ENCODE measurements at places on chromosomes 1 and 21.

DNA sequence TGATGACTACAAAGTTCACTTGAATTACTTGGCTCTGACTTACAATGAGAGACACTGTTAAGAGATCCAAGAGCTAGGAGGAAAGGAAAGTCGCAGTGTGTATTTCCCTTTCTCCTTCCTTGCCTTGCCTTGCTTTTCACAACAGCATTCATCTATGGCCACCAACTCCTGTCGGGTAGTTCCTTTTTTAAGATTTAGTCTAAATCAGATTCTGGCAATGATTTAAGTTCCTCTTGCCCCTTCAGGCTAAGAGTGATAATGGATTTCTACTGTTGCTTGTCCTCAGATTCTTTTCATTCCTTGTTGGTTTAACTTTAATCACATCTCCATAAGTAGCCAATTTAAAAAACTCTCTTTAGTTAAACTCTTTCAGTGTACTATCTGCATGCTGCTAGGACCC is 91.9 kb downstream of the GTF2B start:
- DNase-seq: no peak

- peak; percentile 17 for DNase-seq
These were observed 4.8 kb downstream of the OVGP1 start for GRCh38 chr1:111422546-111423391.

DNA sequence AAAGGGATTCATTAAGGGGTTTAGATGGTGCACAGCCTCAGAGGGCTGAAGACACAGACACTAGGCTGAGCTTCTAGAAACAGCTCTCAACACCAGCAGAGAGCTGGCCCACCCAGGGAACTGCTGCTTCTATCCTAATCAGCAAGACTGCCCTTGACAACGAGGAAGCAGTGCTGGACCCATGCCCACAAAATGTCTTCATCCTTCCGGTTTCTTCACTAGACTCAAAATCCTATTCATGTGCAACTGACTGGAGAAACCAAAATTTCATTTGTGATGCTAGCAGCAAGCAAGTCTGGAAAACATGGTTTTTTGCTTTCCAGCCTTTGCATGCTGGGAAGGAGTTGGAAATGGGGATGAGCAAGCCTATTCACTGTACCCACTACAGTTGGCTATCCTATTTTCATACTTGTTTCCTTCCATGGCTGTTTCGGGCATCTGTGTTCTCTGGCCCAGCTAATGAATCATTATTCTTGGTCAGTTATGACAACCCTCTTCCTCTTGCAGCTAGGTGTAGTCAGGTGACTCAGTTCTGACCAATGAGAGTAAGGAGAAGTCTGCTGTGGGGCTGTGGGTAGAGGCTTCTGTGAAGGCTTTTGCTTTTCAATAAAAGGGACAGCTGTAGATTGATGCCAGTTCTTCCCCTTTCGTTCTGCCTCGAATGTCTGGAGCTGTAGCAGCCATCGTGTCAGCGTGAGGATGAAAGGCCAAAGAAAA is 14.6 kb upstream of the TMEM61 start:
- DNase-seq: no peak

DNA sequence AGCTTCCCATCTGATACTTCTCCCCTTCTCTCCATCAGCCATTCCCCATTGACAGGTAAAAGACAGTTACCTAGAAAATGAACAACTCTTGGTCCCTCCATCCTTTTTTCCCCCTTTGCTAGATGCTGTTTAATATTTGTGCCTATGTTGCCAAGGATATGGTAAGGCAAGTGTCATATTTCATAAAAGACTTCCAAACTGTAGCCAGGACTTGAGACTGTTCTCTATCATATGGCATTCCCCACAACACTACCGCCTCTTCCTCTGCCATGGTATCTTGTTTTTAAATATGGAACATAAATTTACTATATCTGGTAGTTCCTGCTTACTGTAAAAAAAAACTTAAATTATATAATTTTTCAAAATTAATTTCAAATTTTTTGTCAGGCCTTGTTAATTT is 97.2 kb downstream of the PHTF1 start:
- no peak for DNase-seq

GRCh38 chr1:65751961-65752360 is 40.7 kb upstream of the PDE4B start:
- DNase-seq: no peak

GRCh38 chr1:67741121-67741520 is 56.1 kb downstream of the GADD45A start:
- no peak for DNase-seq

DNA sequence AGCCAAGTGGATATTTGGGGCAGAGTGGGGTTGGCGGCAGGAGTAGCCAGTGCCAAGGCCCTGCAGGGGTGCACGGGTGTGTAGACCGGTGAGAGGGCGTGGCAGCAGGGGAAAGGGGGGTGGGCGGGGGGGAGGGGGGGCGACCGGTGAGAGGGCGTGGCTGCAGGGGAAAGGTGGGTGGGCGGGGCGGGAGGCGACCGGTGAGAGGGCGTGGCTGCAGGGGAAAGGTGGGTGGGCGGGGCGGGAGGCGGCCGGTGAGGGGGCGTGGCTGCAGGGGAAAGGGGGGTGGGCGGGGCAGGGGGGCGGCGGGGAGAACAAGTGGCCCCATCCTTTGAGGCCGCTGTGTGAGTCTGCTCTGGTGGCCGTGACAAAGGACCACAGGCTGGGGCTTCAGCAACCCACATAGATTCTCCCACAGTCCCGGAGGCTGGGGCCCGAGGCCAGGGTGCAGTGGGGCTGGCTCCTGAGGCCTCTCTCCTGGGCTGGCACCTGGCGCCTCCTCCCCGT is 25.8 kb downstream of the RRP1 start:
- no peak for DNase-seq

DNA sequence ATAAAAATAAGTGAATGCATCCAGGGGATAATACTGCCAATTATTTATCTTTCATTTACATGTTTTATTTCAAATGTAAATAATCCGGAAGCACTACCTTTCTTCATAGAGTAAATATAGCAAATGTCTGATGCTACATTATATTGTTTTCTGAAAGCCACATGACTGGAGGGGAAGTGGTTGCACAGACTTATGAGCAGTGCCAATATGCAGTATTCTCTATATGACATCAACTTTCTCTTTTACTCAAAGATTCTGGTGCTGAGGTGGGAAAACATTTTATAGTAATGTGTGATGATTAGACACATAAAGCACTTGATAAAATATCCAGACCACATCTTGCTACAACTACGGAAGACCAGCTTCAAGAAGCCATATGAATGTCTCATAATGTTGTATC is 314.7 kb downstream of the NEGR1 start:
- no peak for DNase-seq

DNA sequence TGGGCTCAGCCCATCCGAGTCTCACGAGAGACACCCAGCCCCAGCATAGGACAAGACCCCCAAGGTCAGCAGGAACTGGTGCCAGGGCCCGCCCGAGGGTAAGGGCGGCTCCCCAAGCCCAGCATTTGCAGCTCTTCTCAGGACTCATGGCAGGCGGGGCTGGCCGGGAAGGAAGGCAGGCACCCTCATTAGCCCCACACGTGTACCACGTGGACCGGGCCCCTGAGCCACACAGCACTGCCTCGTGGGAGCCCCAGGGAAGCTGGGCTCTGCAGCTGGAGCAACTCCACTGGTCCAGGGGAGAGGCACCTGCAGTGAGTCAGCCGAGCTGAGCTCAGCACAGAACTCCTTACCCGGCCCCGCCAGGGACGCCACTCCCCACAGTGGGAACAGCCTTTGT is 97.7 kb upstream of the IFFO2 start:
- DNase-seq: no peak

DNA sequence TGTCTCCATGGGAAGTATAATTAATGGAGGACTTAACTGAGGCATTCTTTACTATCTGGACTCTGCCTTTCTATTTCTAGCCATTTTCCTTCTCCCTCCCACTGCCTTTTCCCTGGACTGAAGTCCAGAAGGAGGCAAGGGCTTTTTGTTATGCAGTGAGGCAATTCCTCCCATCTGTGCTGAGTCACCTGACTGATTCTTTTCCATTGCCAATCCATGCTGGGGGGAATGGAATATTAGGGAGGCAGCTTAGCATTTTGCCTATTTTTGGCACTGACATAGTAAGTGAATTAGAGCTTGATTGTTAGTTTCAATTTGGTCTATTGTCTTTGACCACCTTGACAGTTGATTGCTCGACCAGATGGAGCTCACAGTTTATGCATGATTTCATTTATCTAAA is 1000.6 kb upstream of the PRMT6 start:
- DNase-seq: no peak

- peak; percentile 68 for DNase-seq
These were observed 35.5 kb downstream of the TOMM20 start for GRCh38 chr1:235093013-235093695.

DNA sequence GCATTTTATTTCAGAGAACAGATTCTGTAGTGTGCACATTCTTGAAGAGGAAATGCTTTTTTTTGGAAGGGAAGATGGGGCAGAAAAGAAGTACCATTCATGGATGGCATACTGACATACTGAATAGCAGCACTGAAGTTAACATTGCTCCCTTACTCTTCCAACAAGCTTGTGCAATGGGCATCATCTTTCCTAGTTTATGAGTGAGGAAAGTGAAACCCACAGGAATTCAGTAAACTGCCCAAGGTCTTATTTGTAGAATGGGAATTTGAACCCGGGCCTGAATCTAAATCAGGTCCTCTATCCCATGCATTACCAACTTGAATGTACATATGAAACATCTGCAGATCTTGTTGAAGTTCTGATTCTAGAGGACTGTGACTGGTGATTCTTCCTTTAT is 215.7 kb upstream of the FGGY start:
- DNase-seq: no peak

GRCh38 chr21:42313501-42313969 is 1.7 kb downstream of the TFF3 start:
- no peak for DNase-seq

GRCh38 chr1:189678779-189679178 is 798.9 kb downstream of the BRINP3 start:
- DNase-seq: no peak

DNA sequence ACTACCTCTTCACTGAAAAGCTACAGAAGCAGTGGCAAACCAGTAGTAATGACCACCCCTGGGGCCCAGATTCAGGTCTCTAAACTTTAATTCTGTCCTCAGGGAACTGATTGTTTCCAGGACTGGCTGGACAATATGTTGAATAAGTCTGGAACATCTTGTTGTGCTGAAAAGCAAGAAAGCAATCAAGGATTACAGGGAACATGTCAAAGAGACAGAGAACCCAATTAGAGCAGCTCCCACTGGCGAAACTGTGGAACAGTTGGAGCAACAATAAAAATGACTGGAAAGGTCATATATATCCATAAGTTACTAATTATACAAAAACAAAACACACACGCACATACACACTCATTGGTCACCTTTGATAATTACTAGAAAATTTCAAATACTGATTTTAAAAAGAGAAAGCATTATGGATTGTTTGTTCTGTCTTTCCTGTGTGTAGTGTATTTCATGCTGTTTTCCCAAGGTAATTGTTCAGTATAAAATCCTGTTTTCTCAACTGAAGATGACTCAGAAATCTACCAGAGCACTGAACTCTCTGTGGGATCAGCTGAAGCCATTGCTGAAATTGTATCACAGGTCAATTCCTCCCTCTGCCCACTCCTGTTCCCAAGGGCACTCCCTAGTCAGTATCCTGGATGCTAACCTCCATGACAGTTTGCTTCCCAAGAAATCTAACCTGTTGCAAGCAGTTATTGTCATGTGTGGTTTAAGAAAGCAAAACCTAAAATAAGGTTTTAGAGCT is 83.6 kb upstream of the RGS1 start:
- no peak for DNase-seq

DNA sequence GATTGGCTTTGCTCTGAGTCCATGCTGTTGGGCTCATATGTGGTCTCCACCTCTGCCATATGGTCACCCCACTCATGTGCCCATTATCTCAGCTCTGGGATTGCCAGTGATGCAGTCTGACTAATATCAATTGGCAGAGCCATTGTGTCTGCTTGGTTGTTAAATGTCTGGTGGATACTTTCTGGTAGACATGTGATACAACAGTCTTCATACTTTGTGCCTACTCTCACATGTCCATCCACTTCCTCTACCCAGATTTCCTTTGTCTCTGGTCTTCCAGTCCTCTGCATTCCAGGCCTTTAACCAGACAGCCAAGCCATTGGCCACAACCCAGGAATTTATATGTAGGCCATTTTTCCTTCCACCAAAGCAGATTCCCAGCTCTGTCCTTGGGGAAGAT is 30.8 kb upstream of the DIPK1A start:
- DNase-seq: no peak

GRCh38 chr1:191099696-191100095 is 622.0 kb upstream of the BRINP3 start:
- DNase-seq: no peak

DNA sequence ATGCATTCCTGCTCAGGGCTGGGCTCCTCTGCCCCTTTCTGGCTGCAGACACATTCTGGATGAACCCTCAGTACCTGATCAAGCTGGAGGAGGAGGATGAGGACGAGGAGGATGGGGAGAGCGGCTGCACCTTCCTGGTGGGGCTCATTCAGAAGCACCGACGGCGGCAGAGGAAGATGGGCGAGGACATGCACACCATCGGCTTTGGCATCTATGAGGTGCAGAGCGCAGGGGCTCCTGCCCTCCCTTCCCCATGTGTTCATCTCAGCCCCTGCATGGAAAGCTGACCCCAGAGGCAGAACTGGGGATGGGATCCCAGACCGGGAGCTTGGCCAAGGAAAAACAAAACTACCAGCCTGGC is 43.1 kb downstream of the CAPN2 start:
- no peak for DNase-seq

- DNase-seq: no peak
These were observed 116.9 kb downstream of the DUSP10 start for GRCh38 chr1:221625026-221625425.

- no peak for DNase-seq
These were observed 109.7 kb downstream of the PLXNA2 start for GRCh38 chr1:208134491-208134890.

DNA sequence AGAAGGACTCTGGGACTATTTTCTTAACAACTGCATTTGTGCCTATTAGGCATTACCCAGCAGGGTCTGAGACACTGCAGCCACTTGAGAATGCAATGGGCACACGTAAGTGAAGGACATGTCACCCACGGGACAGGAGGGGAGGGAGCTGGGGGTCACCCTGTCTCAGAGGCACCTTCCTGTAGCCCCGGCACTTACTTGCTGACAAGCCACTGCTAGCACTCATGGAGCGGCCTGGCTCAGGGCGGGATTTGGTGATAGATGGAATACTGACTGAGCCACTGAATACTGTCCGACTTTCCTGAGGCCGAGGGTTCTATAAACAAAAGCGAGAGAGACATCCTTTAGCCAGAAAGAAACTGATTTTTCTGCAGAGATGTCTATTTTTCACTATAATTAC is 64.7 kb downstream of the COQ8A start:
- DNase-seq: no peak

DNA sequence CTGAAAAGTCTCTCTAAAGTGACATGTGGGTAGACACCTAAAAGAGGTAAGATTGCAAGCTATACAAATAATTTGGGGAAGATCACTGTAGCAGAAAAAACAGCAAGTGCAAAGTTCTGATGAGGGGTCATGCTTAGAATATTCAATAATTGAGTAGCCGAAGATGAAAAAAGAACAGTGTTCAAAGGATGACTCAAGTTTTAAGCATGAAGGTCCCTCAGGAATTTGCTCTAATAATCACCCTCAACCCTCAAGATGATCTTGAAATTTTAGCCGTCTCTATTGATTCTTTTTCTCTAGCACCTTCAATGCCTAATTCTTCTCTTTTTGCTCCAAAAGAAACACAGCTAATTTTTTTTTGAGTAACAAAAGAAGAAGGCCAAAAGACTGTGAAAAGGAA is 190.6 kb upstream of the ZNHIT6 start:
- DNase-seq: no peak

GRCh38 chr1:179879797-179880196 is 2.2 kb upstream of the TOR1AIP2 start:
- DNase-seq: no peak

Measured in HuH-7 (cell line).